NCI-H2171 (cell line): ENCODE measurements at places on chromosomes 12 and 14.

- peak; percentile 57 for DNase-seq
These were observed 84.1 kb upstream of the GNG2 start for GRCh38 chr14:51776102-51776894.

DNA sequence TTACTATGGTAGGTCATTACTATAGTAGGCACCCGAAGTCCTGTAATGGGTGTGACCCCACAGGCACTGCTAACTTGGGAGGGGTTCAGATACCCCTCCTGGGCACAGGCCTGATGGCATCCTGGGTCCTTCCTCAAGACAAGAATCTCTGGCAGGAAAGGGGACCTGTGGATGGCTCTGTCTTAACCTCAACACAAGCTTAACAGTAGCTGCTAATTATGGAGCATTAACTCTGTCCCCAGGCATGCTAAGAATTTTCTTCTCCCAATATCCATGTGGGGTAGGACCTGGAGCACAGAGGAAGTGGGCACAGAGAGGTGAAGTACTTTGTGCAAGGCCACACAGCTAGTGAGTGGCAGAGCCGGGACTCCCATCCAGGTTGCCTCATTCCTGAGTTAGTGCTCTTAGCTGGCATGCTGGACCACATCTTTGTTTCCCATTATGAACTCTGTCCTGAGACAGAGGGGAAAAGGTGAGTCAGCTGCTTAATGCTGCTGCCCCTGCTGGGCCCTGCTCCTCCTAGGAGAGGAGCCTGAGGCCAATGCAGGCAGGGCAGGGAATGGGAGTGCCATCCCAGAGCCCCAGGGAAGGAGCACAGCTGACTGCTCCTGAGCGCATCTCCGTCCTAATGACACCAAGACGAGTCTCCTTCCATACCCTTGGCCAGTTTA, 32.1 kb downstream of the GALNT16 start:
- DNase-seq, result no peak

DNA sequence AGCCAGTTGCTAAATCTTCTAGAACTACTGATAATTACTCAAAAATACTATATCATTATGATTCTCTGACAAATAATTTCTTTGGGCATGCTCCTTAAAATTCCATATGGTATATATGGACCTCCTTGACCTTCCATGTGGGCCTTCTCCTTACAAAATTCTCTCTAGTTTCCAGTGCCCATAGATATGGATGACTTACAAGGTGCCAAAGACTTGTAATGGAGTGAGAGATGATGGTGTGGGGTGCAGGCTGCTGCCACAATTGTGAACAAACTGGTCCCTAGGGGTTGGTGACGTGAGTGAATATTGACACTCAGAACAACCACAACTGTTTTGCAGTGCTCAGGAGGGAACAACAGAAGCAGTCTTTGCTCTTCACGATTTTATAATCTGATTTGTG, 378.9 kb downstream of the SNAPC1 start:
- DNase-seq, result no peak

DNA sequence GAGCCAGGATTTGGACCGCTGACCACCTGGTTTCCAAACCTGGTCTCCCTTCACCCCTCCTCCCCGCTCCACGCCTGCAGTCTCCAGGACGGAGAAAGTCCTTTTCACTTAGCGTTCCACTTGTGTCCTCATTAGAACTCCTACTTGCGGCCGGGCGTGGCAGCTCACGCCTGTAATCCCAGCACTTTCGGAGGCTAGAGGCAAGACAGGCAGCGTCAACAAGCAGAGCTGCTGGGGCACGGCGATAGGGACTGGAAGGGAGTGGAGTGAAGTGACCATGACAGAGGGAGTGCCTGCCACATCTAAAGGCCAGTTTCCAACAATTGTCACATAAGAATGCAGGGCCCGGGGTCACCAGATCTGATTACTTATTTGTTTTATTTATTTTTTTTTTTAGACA, 132.5 kb upstream of the NCOR2 start:
- DNase-seq, result no peak

DNA sequence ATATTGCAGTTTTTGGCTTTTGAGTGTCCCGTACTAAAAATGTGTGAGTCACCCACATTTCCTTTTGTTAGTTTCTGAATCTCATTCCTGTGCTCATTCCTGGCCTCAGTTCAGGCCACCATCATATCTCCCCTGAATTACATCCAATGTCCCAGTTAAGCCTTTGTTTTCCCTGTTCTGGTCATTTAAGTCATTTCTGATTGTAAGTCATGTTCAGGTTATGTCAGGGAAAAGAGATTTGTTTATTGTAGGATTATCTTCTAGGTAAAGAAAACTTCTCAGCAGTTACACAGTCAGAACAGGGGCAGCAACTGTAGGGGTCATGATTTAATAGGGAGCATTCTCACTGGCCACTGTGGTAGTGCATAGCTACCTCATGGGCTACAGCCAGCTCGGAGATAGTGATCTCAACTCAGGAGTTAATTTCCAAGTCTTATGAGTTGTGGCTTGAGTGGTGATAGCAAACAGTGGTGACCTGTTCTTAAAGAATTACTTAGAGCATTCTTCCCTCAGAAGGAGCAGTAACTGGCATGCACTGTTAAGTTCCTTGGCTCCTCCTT, 6.7 kb downstream of the DDX47 start:
- no peak for DNase-seq

DNA sequence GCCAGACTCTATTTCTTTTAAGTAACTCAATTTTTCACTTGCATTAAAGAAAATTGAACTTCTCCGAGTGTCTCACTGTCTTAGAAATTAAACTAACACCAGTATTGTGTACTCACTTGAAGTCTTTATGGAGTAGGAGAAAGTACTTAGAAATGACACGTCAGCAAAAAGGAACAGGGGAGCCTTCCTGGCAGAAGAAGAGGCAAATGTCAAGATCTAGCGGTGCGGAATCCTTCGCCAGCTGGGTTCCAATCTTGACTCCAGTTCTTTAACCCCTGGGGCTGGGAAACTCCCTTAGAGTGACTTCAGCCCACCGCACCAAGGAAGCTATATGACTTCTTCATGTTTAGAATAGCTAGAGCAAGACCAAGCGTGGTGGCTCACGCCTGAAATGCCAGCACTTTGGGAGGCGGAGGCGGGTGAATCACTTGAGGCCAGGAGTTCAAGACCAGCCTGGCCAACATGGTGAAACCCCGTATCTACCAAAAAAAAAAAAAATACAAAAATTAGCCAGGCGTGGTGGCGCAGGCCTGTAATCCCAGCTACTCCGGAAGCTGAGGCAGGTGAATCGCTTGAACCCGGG, 34.4 kb downstream of the WBP11 start:
- no peak for DNase-seq

DNA sequence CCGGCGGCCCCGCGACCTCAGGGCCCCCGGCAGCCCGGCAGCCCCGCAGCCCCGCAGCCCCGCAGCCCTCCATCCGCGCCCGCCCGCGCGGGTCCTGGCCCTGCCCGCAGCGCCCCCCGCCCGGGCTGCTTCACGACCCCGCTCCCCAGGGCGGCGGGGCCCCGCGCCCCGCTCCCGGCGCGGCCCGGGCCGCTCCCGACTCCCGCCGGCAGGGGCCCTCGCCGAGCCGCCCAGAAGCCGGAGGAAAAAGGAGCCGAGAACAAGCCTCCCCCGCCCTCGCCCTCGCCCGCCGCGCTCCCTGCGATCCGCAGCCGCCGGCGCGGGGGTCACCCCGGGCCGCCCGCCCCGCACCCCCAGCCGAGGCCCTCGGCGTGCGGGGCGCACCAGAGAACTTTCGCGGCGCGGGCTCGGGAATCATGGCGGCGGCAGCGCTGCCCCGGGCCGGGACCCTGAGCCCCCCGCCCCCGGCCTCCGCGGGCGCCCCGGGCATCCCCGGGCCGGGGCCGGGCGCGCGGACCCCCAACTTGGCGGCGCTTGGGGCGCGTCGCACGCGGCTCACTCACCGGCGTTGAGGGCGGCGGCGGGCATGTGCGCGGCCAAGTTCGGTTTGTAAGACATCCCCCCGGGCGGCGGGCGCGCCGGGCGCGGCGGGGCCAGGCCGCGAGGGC, 521 bp downstream of the CDK2AP1 start:
- DNase-seq, result peak; percentile 71
